ENCODE measurements at places on chromosomes 2 and 18.

GRCh38 chr2:42799881-42800280 is 7.5 kb upstream of the HAAO start:
- no peak for DNase-seq

- DNase-seq, result no peak
Measured at GRCh38 chr2:239802185-239802649, 222.9 kb downstream of the NDUFA10 start.

- no peak for DNase-seq
Measured at GRCh38 chr18:3827236-3827845, 377.4 kb downstream of the TGIF1 start.

DNA sequence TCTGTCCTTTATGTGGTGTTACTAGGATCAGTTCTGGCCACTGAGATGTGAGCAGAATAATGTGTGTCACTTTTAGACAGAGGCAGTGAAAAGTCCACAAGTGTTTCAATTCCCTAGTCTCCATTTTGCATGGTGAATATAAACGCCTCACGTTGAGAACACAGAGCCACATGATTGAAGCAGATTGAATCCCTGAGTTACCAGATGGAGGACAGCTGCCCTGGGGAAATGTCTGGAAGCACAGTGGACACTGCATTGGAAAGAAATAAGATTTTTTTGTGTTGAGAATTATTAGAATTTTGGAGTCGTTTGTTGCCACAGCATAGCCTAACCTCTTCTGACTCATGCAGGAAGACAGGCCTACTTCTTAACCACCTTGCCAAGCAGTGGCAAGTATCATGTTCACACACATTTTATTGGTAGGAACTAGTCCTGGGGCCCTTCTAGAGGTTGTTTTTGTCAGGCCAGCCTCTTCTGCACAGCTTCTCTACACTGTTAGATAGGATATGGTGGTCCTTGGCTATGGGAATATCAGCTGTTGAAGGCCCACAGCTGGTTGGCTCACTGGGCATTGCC is 188.6 kb downstream of the TMEM182 start:
- no peak for DNase-seq

DNA sequence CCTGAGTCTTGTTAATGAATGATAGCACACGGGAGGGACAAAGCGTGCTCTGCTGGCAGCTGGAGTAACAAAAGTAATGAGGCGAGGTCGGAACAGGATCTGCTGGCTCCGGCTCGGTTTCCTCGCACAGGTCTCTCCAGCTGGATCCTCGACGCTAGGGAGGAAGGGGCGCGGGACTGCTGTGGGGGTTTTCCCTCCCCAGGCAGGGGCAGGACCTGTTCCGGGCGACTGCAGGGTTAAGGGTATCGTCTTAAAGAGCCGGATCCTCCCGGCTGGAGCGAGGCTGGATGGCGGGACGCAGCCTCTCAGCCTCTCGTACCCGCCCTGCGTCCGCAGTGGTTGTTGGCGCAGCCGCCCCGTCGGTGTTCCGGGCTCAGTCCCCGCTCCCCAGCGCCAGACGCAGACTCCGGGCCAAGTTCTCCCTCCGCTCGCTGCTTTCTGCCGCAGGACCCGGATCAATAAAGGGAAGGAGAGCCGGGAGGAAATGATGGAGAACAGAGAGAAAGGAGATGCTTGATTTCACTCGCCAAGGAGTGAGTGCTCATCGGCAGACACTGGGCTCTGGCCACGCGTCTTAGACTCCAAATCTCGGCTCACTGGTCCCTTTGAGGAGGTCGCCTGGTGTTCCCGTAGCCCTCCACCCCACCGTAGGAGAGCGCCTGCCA is 1.1 kb upstream of the LIPG start:
- DNase-seq, result no peak

- DNase-seq, result no peak
Measured at GRCh38 chr2:12155303-12156051, 409.0 kb downstream of the LPIN1 start.

GRCh38 chr2:489838-490237 is 187.4 kb downstream of the TMEM18 start:
- no peak for DNase-seq

DNA sequence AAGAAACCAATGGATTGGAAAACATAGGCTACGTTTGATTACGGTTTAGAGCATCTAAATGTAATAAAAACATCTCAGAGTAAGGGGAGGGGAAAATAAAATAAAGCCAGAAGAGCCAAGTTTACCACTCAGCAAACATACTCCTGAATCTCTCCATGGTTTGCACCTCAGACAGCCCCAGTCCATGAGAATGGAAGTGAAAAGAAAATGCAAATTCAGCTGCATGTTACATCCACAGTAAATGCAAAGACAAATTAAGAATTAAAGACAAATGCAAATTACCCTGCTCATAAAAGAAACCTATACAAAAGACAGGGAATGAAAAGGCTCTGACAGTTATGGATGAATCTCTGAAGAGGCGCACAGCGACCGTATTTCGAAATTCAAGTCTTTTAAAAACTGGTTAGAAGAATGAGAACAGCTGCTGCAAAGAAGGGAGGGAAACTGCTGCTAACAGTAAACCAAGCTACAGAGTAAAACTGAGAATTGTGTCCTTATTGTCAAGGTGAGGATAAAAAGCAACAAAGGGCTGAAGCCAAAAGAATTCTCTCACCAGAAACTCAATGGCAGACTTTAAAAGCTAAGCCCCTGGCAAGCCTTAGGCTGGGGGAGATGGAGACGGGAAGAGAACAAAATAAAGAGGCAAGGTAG is 197.9 kb upstream of the ACVR2A start:
- DNase-seq, result no peak

DNA sequence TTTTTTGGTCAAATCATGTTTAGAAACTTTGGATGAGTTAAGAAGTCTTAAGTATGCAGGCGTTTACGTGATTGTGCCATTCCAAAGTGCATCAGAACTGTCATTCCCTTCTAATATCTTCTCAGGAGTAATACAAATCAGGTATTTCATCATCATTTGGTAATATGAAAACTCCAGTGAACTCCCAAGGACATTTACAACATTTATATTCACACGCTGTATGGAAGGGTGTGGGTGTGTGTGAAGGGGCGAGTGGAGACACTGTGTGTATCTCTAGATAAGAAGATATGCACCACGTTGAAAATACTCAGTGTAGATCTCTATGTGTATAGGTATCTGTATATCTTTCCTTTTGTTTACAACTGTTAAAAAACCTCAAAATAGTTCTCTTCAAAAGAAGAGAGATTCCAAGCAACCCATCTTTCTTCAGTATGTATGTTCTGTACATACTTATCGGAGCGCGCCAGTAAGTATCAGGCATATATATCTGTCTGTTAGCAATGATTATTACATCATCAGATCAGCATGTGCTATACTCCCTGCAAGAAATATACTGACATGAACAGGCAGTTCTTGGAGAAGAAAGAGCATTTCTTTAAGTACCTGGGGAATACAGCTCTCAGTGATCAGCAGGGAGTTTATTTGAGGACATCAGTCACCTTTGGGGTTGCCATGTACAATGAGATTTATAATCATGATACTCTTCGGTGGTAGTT is 29.3 kb downstream of the COX7A2L start:
- DNase-seq, result no peak

- no peak for DNase-seq
Measured at GRCh38 chr2:180327185-180327584, 320.1 kb upstream of the CWC22 start.

GRCh38 chr18:56389190-56389589 is 249.2 kb downstream of the TXNL1 start:
- no peak for DNase-seq

GRCh38 chr2:159807183-159808031 is 9.4 kb upstream of the CD302 start:
- DNase-seq, result no peak

GRCh38 chr18:51134721-51135120 is 62.8 kb downstream of the MEX3C start:
- no peak for DNase-seq

DNA sequence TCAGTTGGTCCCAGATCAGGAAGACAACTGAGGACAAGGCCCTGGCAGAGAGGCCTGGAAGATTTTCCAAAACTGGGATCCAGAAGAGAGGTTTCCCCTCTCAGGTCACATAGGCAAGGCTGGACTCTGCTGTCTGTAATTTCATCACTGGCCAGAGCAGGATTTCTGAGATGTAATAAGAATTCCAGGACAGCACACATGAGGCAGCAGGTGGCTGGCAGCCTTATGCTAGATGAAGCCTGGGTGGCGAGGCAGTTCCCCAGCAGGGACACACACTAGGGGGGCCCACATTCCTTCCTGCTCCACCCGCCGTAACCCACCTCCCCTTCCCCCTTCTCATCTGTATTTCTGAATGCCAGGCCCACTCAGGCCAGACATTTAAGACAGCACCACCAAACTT is 98.6 kb downstream of the HNRNPLL start:
- no peak for DNase-seq

GRCh38 chr18:74414953-74415515 is 42.1 kb downstream of the DIPK1C start:
- DNase-seq, result no peak

GRCh38 chr2:53826587-53827397 is 33.0 kb downstream of the GPR75 start:
- DNase-seq, result no peak

- DNase-seq, result no peak
Measured at GRCh38 chr2:162435676-162436075, 91.7 kb downstream of the GCA start.
